Fibroblast of skin of right biceps (primary cell): ENCODE measurements at places on chromosomes 12 and 14.

DNA sequence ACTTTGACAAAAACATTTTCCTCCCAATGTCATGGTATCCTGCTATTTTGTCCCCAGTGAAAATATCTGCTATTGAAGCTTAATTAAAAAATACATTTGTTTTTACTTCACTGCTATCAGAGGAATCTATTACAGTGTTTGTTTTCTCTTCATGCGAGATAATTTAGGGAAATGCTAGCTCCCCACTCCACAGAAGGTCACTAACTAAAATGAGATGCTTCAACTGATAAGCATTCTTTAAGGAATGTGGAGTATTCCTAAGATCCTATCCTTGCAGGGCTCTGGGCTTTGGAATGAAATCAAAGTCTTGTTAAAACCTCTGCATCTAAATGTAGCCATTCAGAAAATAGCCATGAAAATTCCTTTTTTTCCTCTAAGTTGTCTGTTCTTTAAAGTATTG is 39.5 kb downstream of the PAX9 start:
- DNase-seq = no peak

GRCh38 chr12:59059088-59059935 is 139.0 kb upstream of the LRIG3 start:
- no peak for DNase-seq

DNA sequence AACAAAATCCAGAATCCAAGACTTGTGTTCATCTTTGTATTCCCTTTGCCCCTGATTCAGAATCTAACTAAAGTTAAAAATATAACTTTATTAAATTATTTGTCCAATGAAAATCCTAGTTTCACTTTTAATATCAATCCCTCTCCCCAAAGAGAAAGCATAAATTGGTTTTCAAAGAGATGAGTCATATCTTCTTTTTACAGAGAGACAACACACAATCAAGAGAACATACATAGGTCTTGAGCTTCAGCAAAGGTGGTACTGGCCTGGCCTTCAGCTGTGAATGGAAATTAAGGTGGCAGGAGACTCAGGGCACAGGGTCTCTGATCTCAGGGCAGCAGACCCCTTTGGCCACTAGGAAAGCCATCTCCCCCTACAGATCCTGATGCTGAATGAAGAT is 4.3 kb upstream of the ASCL1 start:
- DNase-seq = no peak

DNA sequence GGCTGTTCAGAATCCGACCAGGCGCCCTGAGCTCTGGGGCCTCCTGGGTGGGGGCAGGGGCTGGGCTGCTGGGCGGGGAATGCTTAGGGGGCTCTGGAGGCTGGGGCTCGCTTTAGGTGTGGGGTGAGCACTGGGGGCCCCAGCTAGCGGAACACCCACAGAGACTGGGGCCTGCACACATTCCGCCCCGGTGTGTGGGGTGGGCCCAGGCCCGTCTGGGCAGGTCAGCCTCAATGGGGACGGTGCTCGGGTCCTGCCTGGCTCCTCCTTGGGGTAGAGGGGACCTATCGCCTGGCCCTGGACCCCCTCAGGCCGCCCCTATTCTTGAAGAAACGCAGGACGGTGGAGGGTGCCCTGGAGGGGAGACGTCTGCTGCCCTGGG is 364.8 kb downstream of the TMEM121 start:
- no peak for DNase-seq

DNA sequence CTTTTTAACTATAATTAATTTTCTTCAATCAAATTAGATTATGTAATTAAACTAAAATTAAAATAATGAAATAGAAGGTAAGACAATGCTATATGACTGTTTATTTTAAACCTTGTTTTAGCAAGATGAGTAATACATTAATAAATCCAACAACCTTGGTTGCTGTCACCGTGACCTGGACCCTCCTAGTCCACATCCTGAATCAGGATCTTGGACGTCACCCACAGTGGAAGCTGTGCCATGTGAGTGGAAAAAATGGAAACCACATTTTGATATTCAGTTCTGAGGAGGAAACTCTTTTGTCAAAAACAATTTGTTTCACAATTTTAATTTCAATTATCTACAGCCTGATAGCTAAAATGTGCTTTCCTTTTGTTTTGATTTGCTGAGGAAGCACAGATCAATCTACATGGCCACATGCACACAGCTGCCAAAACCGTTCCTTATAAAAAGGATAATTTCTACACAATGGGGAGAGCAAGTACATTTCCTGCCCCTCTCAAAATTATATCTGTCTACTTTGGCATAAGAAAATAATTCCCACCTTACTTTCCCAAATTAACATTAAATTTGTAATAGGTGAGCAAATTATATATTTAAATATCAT is 255.5 kb downstream of the RASSF9 start:
- peak; percentile 6 for DNase-seq

DNA sequence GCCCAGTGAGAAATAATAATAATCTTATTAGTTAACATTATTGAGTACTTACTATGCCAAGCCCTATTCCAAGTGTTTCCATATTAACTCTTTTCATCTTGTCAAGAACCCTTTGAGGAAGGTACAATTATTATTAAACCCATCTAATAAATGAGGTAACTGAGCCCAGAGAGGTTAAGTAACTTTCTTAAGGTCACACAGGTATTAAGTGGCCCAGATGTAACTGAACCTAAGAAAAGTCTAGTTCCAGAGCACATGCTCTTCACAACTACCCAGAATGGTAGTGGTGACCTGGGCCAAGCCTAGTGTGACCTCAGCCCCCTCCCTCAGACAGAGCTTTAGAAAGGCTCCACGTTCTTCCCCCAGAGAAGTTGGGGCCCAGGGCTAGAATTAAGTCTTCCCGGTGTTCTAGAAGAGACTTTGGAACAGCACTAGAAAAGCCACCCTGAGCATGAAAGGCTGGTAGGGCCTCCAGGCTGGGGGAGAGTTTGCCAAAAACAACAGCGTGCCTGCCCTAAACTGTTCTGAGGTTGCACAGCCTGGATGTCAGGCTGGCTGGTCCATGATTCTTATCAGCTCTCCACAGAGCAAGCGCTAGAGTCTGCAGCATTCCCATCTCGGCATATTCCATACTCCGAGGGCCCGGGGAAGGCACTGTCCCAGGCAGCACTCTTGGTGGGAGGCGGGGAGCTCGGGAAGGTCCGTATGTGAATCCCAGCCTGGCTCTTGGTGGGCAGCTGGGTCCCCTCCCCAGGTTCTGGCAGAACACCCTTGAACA is 41.3 kb upstream of the CTDSP2 start:
- DNase-seq = peak; percentile 86

GRCh38 chr14:101361451-101362433 is 199.6 kb upstream of the DIO3 start:
- no peak for DNase-seq

DNA sequence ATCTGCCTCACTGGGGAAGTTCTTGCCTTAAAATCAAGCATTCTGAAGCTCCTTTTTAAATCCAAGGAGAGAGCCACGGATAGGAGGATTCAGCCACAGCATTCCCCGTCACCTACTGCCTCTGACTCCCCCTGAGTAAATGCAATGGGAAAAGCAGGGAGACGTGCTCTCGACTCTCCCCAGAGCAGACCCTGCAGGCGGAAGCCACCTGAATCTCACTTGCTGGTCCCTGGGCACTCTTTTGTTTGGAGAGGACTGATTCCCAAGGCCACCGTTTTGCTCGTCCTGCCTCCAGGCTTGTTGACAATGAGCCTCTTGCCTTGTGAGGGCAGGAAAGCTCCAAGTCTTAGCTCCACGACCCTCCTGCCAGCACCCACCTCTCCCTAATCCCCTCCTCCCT is 204.5 kb downstream of the SLC15A4 start:
- no peak for DNase-seq

DNA sequence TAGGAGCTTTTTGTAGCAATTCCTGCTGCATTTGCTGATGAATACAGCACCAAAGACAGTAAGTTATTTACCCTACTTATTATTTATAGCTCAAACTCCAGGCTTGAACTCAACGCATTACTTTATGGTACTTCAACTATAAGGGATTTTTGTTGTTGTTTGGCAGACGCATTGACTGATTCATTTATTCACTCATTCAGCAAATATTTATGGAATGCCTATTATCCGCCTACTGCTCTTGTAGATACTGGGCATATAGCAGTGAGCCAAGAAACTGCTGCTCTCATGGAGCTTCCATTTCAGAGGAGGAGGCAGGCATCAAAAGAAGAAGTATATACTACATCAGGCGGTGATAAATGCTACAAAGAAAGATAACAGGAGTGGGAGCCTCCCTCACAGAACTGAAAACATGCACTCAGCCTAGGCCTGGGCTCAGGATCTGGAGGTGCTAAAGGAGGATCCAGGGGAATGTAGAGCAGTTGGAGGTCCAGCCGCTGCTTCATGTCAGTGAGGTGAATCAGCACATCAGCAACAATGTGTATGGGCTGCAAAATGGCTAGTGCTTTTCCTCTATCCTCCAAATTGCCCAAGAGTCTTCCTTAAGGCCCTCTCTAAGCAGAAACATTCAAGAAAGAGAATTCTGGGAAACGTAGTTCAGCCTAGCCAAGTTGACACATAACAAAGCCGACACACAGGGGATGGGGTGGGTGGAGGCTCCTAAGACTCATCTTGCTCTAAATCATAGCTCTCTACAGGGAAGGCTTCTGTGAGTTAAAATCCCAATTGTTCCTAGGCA is 157.5 kb downstream of the NRXN3 start:
- DNase-seq = no peak

DNA sequence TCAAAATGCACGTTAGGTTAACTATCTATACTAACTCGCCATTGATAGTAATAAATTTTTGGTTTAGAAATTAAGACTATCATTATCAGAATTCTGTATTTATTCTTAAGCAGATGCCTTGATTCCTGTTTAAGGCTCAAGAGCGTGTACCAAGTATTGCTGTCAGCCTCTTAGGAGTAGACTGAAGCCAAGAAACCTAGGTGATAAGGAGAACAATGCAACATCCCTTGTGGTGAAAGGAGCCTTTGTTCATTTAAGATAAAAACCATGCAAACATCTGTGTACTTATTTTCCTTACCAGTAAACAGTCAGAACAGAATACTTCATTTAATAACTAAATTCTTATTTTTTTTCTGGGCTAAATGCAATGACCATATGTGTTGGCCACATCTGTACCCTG is 109.4 kb upstream of the NOVA1 start:
- DNase-seq = no peak

GRCh38 chr12:30301291-30301690 is 394.4 kb downstream of the IPO8 start:
- no peak for DNase-seq

DNA sequence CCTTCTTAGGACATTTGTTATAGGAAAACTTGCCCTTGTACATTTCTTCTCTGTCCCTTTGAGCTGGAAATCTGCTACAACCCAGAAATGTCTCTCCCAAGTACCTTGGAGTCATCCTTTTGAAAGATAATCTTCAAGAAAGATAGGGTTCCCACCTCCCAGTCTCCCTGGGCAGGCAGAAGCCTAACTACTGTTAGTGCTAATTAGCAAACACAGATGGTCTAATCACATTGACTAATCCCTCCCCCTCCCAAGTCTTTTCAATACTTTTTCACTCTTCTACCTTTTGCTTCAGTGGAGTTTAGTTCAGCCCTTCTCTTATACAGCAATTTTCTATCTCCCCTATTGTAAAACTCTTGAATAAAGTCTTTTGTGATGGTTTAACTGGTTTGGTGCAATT is 129.8 kb upstream of the PPFIA2 start:
- no peak for DNase-seq

DNA sequence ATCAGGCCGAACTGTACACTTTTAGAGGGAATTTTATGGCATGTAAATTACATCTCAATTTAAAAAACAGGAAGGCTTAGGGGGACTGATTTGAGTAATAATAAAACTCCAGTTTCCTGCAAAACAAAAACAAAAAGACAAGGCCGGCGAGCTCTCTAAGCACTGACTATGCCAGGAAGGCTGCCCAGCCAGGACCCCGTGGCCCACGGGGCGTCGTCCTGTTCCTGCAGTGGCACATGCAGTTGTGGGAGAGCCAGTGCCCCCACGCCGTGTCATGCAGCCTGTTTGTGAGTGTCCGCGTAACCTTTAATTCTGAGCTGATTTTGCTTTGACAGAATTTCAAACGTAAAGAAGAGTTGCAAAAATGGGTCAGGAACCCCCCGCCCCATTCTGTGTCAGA is 10.5 kb downstream of the XRCC3 start:
- no peak for DNase-seq

DNA sequence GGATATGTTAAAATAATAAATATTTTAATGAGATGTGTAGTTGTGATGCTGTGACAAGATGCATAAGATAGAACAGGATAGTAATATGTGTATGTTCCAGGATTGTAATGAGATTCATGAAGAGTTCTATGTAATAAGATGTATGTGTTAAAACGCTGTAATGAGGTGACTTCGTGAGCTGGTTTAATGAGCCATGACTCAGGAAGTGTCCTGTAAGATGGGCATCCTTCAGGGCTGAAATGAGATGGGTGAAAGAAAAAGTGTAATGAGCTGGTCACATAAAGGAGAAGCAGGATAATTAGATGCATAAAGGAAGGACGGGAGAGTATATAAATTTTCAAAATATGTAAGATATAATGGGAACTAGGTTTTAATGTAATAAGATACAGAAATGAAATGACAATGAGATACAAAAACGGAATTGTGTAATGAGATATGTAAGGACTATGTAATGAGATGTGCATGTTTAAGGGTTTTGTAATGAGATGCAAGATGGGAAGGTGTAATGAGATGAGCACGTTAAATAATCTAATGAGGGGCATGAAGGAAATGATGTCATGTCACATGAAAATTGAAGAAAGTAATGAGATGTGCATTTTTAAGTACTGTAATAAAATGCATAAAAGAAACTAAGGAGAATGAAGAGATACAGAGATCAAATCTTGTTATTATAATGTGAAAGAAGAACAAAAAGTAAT is 524.8 kb upstream of the STXBP6 start:
- DNase-seq = no peak

- peak; percentile 27 for DNase-seq
Observed at GRCh38 chr12:59929110-59929509, 333.3 kb downstream of the SLC16A7 start.

- no peak for DNase-seq
Observed at GRCh38 chr14:68736471-68736871, 56.4 kb downstream of the ZFP36L1 start.

DNA sequence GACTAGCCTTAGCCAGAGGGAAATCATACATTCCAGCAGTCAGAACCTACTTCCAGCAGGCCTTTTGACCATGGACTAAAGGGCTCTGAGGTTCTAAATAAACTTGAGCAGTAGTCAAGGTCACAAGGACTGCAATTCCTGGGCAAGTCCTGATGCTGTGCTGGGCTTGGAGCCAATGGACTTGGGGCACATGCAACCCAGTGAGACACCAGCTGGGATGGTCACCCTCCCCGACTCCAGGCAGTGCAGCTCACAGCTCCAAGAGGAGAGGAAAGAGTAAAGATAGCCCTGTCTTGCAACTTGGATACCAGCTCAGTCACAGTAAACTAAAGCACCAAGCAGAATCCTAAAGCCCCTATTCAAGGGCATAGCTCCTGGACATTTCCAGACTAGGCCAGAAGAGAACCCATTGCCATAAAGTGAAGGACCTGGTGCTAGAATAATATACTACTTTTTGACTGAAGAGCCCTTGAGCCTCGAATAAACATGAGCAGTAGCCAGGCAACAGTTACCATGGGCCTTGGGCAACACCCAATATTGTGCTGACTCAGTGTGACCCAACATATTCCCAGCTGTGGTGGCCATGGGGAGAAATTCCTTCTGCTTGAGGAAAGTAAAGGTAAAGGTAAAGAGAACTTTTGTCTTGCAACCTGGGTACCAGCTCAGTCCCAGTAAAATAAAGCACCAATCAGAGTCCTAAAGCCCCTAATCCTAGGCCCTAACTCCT is 226.2 kb upstream of the CLEC14A start:
- peak; percentile 45 for DNase-seq
